Transverse colon (tissue), 4 donors: ENCODE measurements at places on chromosomes 6 and 20. TPM values are rescaled to one million over a fixed set of nuclear protein-coding genes. Genes with fewer than 3 reads are reported as not detected.

Gene SLC35F1
- total RNA-seq, result 0.37 TPM

Gene KHDRBS2
- total RNA-seq, result 4.5 TPM

DNA sequence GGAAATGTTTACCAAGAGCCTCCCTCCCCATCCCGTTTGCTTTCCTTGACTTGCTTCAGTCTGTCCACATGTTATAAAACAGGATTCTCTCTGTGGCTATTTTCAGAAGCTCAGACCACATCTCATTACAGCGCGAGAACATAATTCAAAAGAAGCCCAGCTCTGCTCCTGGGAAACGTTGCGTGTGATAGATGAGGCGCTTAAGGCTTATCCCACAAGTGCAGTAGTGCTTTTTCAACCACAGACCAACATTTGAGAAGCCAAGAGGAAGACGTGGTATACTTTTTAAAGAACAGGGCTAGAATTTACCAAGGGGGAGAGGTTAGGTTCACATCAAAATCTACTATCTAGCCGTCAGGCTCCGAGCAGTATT lies 239.5 kb downstream of the SLC24A3 start:
- no peak for DNase-seq

Gene ETV7
- 2.2 TPM for total RNA-seq

- no peak for DNase-seq
Observed at GRCh38 chr6:133635447-133635846, 253.5 kb upstream of the TCF21 start.

- no peak for DNase-seq
Observed at GRCh38 chr6:142071981-142072380, 60.7 kb upstream of the GJE1 start.

Gene HCRTR2
- not detected for total RNA-seq
